ENCODE measurements at places on chromosomes 2 and 18.

DNA sequence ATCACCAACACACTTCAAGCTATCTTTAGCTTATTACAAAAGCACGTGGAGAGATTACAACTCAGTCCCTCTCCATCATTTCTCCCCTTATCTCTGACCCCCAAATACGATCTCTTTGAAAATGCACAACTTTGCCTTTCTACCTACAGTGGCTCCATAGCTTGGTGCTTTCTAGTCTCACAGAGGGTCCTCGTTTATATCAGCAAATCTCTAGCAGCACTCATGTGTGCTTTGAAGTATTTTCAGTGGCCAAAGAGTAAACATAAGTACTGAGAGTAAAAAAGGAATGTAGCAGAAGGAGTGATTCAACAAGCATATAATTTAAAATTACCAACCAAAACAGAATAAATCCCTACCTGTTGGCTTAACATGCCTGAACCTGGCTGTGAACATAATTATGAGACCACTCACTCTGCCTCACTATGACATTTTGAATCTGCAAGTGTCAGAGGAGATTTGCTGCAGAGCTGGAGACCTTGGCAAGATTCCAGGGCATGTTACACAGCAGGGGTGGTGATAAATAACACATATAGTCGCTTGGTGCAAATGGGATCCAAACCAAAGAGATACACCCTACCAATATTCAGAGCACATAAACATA lies 54.6 kb downstream of the LAMA3 start:
- DNase-seq, result no peak

DNA sequence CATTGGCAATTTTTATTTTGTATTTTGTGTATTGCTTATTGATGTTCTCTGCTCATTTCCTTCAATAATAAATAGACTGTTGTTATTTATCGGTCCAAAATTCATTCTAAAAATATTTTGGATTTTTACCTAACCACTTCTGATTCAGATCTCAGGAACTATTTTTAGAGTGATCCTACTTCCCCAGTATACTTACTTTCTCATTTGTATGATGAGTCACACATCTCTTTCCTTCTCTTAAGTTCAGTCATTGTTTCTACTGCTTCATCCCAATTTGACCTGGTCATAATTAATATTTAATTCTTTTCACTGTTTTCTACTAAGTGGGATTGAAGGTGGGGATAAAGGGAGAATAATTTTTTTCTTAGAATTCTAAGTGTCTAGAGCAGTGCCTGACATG lies 75.1 kb downstream of the AGPS start:
- DNase-seq, result no peak

DNA sequence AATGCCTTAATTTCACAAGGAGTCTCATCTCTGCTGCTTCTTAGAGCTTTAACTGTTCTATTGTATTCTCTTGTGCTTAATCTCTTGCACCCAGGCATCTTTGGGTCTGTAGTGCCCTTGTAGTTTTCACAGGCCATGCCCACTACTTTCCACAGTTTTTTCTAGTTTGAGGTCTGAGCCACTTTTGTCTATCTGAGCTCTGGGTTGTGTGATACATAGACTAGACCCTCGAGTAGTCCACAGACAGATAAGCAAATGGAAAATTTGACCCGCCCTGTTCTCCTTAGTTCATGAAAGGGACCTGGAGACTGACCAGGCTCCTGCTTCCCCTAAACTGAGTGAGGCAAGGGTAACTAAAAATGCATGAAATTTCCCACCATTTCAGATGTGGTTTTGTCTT lies 466.8 kb upstream of the ZEB2 start:
- no peak for DNase-seq

- no peak for DNase-seq
Measured at GRCh38 chr2:23861952-23862351, 65.0 kb downstream of the ATAD2B start.

DNA sequence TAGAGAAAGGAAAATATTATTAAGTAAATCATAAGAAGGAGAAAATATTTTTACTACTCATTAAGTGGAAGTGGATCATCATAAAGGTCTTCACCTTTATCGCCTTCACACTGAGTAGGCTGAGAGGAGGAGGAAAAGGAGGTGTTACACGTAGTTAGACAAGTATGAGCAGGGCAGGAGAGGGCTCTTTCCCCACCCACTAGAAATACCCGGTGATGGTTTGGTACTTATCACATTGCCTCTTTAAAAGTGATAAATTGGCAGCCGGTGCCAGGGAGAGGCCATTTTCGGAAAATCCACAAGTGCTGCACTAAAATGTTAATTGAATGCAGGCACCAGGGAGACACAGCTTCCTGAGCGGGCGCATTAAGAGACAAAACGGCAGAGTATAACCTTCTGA lies 598.7 kb upstream of the SOX11 start:
- DNase-seq, result no peak

DNA sequence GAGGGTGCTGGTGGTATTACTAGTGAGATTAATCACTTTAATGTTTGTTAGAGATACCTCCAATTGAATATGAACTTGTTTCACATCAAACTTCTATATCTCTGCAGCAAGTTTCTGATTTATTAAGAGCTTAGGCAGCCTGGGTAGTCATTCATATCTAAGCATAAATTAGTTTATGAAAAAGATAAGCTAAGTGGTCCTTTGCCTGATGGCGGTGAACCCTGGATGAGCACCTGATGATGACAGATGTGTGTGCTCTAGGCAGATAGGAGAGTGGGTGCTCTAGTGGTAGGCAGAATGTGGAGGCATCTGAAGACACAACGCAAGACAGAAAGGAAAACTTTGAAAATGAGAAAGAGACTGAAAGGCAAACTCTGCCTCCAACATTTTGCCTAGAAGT lies 5.0 kb downstream of the FKBP7 start:
- DNase-seq, result no peak

DNA sequence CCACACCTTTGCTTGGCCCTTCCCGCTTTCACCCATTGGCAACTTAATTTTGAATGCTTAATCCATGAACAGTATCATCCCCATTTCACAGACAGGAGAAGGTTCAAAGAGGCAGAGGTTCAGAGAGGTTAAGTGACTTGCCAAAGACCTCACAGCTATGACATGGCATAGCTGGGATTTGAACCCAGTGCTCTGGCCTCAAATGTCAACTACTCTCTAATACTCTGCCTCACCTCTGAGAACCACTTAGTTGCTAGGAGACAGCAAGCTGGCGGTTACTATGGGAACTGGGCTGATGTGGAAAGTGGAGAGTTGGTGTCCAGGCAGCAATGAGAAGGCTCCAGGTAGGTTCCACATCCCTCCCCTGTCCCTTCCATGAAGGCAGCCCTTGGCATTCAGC lies 15.8 kb upstream of the PRSS56 start:
- DNase-seq, result no peak

GRCh38 chr18:13560306-13560705 lies 166.1 kb downstream of the FAM210A start:
- DNase-seq, result no peak

DNA sequence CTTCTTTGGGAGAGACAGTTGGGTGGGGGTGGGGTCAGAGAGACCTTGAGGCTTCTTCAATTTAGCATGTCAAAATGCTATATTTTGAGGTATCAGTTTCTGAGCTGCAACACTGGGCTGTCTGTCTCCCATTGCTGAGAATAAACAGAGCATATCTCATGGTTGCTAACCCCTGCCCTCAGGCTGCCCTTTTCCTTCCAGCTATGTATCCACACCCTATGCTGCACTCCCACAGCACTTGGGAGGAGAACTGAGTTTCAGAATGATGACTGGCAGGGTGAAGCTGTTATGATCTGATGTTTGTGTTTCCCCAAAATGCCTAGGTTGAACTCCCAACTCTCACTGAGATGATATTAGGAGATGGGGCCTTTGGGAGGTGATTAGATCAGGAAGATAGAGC lies 794.0 kb downstream of the RNF144A start:
- DNase-seq, result no peak

DNA sequence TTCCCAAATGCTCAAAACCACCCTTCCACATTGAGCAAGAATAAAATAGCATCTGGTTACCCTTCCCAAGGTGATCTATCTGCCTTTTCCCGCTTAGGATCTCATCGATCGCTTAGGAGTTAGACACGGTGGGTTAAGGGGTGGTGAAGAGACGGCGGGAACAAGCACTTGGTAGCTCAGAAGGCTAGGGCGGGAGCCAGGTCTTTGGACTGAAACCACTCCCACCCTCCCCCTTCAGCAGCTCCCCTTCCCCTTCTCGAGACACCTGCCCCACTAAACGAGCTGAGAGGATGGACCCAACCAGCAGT lies 513 bp downstream of the THOC1 start:
- DNase-seq, result no peak

DNA sequence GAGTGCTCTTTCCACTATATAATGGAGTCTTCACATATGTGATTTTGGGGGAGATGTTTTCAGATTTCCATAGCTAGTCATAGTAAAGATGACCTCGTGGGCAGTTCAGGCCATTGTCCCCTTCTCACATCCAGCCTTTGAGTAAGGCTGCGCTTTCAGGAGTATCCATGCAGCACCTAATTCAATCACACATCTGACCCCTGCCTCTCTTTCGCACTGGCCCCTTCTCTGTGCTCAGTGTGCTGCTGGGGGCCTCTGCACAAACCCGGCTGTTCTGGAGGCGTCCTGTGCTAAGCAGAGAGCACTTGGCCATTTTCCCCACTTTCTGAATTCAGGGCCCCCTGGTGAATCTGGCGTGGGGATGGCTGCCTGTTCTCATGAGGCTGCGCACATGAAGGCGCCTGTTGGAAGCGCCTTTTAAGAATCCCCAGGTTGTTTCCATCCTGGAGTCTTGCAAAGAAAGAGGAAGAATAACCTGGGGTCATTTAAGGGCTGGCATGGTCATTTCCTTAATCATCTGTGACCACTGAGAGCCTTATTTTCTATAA lies 96.0 kb upstream of the ALPP start:
- no peak for DNase-seq

GRCh38 chr2:17196380-17196779 lies 321.9 kb downstream of the RAD51AP2 start:
- no peak for DNase-seq

- no peak for DNase-seq
Measured at GRCh38 chr2:75607400-75607798, 39.2 kb upstream of the MRPL19 start.

- DNase-seq, result peak; percentile 63
Measured at GRCh38 chr2:148989882-148990493, 48.5 kb upstream of the LYPD6B start.

DNA sequence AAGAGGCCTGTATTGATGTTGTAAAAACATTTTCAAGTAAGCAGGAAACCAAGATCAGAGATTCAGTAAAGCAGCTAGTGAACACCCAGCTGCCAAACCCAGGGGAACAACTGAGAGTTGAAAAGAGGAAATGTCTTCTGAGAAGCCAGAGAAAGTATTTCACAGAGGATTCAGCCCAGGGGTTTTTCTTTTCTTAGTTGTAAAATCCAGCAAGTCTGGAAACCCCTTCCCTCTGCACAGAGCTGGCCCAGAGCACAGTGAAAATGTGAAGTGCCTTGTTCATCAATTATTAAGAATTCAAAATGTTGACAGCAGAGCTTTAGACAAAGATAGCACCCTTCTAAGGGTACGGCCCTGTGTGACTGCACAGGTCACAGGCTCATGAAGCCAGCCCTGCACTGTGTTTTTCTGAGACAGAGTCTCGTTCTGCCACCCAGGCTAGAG lies 28.4 kb downstream of the AFF3 start:
- no peak for DNase-seq

DNA sequence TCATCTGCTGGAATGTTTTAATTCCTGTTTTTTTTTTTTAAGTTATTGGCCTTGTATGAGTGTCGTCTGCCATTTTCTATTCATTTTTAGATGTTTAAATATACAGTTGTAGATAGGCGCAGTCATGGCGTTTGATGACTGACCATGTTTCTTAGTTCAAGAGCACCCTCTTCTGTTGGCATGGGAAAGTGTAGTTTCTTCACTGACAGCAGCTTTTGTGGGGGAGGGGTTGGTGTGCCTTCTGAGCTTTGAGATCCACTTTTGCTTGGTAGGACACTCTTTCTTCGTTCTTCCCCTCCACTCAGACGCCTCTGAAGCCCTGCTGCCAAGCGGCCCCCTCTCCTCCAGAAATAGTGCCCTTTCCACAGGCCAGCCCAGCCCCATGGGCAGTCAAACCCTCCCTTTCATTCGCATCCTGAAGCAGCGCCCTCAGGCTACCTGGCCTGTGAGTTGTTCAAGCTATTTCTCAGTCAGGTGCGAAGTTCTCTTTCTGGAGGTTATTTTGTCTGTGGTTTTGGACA lies 492.0 kb downstream of the TNS1 start:
- peak; percentile 15 for DNase-seq

DNA sequence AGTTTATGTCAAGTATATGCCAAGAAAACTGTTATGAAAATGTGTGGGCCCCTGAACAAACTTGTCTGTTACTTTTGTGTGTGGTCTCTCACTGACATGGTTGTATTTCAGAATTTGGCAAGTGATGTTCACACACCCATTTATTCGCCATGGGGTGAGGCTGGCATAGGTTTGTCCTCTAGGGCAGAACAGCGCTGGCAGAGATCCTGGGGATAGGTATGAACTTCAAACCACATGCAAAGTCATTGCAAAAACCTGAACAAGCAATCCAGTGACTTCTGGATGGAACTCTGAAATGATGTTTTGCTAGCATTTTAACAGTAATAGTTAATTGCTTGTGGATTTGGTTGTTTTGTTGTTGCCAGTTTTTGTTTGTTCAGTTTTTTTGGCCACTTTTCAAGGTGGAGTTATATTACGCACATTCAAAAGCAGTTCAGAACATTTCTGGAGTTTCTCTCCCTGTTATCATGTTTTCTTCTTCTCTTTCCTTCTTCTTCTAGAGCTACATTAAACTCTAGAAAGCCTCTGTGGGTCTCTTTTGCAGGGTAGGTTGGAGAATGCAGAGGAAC lies 78.5 kb downstream of the MDH1 start:
- no peak for DNase-seq

DNA sequence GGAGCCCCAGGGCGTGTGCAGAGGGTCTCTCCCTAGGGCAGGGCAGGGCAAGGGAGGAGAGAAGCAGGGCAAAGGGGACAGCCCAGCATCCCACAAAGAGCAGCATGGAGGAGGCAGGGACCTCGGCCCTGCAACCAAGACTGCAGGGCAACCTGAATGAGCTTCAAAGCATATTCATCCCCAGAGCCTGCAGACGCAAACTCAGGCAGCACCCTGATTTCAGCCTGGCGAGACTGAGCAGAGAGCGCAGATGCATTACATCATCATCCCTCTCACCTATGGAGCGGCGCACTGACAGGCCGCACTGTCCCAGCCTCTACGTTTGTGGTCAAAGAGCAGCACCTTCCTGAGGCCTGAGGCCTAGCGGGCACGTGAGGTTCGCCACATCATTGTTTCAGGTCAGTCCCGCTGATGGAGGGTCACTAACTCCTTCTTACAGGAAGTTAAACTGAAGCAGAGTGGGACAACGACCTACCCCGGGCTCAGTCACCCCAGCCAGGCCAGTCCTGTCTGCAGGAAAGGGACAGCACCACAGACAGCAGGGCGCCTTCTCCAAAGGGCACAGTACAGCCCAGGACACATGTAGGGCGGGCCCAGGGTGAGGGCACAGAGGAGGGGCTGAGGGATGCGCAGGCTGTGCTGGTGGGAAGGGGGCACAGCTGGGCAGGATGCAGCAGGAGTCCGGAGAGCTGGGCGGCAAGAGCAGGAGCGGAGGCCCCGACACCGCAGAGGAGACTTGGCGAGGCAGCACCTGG lies 67.2 kb upstream of the RAB6C start:
- DNase-seq, result no peak

- no peak for DNase-seq
Measured at GRCh38 chr2:3776311-3776710, 72.9 kb downstream of the DCDC2C start.
